ENCODE measurements at places on chromosomes 16 and 17.

GRCh38 chr16:3142327-3142726 is 7.5 kb downstream of the ZNF213 start:
- no peak for DNase-seq

DNA sequence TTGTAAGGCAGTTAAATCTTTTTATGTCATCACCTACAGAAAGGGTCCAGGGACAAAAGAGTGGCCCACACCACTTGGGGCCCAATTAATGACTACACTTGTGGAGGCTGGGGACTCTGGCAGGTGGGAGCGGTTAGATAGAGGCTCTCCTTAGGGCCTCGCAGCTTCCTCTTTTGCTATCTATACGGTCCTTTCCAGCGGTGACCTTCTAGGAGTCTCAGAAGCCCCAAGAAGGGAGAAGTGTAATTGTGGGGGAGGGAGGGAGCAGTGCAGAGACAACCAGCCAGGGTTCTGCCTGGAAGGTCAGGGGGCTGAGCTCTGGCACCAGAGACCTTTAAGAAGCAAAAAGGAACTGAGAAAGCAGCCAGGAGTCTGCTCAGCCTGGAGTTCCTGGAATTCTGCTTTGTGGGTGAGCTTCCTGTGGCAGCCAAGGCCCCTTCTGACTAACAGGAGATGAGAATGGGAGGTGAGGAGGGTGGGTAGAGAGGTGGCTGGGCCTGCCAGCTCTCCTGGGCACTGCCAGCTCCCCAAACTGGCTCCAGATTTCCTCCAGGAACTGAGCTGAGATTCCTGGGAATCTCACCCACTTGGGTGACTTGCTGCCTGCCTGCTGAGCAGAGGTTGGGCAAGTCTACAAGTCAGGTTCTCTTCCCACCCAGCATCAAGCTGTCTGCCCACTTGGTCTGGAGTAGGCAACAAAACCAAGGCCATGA is 16.3 kb upstream of the MAP3K14 start:
- DNase-seq = no peak

GRCh38 chr17:79188685-79189084 is 114.1 kb downstream of the ENGASE start:
- DNase-seq = no peak

GRCh38 chr16:82082543-82083244 is 47.6 kb downstream of the HSD17B2 start:
- DNase-seq = no peak

- DNase-seq = no peak
These were observed 42.5 kb downstream of the C16orf78 start for GRCh38 chr16:49416001-49416675.

All from stimulated activated CD4-positive, alpha-beta T cell treated with anti-CD3 and anti-CD28 coated beads, Interleukin-4, amount 100 ng/mL, for 24 hours (primary cell).